ENCODE measurements at places on chromosomes 7 and 10.

- DNase-seq: no peak
Measured at GRCh38 chr7:102416406-102416805, 17.0 kb upstream of the ORAI2 start.

GRCh38 chr10:33005322-33006301 lies 47.6 kb upstream of the ITGB1 start:
- DNase-seq: peak; percentile 23

DNA sequence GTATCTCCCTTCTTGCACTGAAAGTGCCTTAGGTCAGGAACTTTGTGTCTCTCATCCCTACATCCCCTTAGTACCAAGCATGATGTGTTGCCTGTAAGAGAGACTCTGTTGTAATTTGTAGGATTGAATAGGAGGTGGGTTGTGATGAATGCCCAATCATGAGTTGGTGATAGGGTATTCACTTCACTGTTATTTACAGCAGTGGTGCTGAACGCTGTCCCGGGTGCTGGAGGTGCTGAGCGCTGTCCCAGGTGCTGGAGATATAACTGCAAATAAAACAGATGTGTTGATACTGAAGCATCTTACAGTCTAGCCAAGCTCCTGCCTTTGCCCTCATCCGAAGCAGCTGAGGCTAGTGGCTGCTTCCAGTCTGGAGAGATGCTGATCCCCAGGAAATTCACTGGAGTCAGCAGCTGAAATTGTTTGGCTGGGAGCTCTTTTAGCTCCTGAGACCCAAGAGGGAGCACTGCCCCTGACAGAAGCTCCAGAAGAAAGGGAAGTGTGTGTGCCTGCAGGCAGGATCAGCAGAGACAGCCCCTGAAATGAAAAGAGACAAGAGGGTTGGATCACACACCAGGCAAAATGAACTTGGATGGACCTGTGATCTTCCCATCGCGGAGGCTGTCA lies 183.4 kb downstream of the SORCS3 start:
- no peak for DNase-seq

DNA sequence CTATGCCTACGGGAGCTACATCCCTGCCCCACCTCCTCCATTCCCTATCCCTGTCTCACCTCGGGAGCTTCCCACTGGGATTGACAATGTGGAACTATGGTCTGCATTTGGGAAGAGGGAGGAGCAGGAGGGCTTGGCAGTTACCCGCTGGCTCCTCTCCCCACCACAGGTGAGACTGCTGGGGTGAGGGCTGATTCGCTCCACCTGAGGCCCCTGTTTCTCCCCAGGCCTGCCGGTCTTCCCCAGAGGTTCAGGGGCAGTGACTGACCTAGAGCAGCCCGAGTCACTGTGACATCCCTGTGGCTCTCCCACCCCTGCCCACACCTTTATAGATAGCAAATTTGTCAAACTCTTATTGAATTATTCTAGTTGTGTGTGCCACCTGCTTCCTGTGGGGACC lies 252.6 kb downstream of the GLRX3 start:
- DNase-seq: no peak

- peak; percentile 18 for DNase-seq
Measured at GRCh38 chr7:90298145-90299038, 22.7 kb downstream of the FAM237B start.

- DNase-seq: no peak
Measured at GRCh38 chr10:623477-624311, 65.8 kb downstream of the DIP2C start.

Data from putamen (tissue), 1 donor.